CD4-positive, alpha-beta T cell treated with Interleukin-6 at 100 ng/mL for 8 hours (primary cell): ENCODE measurements at places on chromosomes 6 and 20.

- no peak for DNase-seq
Measured at GRCh38 chr6:109008054-109008453, 86.6 kb downstream of the SESN1 start.

DNA sequence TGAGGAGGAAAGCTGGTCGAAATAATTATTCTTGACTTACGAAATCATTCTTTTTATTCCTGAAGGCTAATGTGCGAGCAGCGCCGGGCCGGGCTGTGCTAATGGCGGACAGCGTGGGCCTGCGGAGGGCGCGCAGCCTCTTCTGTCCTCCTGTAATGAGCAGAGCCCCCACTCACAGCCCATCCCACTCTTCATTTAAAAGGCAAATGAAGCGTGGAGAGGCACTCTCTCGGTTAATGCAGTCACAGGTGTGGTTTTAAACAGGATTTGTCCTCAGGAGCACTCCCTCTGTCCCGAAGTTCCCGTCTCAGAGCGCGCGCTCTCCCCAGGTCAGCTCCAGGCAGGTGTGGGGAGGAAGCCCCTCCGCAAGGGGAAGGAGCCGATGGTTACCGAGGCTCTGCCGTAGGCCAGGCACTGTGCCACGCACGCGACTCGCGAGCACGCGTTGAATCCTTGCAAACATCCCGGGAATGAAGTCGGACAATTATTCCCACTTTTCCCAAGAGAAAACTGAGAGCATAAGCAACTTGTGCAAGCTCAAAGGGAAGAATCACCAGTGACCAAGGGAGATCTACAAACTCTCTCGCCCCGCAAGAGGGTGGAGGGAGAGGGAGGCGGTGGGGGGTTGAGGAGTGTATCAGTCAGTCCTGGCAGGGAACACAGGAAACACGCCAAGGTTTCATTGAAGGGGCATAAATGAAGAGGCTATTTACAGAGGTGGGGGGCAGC lies 35.5 kb upstream of the ZFAND3 start:
- DNase-seq: no peak

DNA sequence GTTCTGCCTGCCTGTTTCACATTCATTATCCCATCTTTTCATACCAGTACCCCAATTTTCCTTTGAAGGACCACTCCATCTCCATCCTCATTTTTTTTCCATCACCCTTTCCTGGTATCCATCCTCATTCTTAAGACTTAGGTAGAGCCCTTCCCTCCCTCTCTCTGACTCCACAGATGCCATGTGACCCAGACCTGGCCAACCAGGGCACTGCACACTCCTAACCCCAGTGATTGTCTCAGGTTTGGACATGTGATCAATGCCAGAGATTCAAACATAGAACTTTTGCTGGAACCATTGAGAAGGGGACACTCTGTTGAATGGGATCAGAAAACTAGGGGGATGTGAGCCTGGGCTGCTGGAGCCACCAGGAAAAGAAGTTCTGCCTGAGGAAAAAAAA lies 39.1 kb upstream of the NFATC2 start:
- DNase-seq: no peak

- DNase-seq: no peak
Measured at GRCh38 chr6:71033171-71033570, 76.3 kb upstream of the B3GAT2 start.

GRCh38 chr20:57280221-57280620 lies 13.8 kb upstream of the BMP7 start:
- no peak for DNase-seq

- DNase-seq: no peak
Measured at GRCh38 chr6:157808405-157808950, 14.6 kb upstream of the SNX9 start.

DNA sequence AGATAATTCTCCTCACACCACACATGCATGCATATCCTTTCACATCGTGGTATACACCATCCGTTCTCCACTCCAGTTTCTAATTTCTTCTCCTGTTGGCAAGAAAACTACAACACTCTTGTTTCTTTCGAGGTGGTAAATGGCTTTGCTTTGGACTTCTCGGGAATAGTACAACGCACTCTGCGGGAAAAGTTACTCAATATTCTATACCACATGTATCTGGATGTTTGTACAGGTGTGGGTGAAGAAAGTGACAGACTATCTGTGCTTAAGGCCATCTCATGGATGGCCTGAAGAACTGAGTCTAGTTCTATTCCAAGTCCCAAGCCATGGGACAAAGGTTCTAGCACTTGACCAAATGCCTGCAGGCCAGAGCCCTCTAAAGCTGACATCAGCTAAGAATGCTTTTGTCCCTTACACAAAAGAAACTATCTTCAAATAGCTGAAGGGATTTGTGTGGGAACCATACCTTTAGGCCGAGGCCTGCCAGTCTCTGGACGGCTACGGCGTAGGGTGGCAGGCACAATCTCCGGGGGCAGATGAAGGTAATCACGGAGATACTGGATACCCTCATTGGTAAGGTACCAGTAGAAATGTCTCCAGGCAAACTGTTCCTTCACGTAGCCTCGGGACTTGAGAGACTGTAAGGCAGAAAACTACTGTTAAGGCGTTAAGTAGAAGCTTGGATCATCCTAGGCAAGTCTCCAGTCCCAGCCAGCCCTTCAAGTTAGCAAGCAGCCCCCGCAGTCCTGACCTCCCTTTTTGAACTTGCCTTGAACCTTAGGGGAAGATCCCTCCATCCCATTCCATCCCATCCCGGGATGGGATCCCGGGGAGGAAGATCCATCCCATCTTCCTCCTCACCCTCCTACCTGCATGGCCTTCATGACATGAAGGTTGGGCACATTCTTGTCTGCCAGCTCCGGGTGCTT lies 1.4 kb downstream of the RPS10 start:
- DNase-seq: no peak

- DNase-seq: no peak
Measured at GRCh38 chr20:39645131-39645530, 683.0 kb downstream of the DHX35 start.

- no peak for DNase-seq
Measured at GRCh38 chr20:21709535-21709904, 4.1 kb downstream of the PAX1 start.
